Globus pallidus (tissue), 1 donor: ENCODE measurements at places on chromosomes 4 and X.

DNA sequence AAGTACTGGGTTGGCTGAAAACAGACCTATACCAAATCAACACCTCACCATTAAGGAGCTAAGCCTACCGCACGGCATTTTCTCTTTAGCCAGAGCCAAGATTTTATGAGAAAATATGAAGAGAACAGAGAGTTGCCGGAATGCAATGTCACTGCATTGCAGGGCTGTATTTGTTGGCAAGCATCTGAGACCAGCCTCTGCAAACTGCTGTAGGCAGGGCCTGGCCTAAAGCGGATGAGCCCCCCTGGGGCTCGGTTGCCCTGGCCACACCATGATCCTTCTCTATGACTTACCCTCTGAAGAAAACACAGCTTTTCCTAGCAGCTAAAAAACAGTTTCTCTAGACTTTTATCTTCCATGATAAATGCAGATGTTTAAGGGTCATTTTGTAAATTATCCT is 120.5 kb upstream of the SORBS2 start:
- no peak for DNase-seq

DNA sequence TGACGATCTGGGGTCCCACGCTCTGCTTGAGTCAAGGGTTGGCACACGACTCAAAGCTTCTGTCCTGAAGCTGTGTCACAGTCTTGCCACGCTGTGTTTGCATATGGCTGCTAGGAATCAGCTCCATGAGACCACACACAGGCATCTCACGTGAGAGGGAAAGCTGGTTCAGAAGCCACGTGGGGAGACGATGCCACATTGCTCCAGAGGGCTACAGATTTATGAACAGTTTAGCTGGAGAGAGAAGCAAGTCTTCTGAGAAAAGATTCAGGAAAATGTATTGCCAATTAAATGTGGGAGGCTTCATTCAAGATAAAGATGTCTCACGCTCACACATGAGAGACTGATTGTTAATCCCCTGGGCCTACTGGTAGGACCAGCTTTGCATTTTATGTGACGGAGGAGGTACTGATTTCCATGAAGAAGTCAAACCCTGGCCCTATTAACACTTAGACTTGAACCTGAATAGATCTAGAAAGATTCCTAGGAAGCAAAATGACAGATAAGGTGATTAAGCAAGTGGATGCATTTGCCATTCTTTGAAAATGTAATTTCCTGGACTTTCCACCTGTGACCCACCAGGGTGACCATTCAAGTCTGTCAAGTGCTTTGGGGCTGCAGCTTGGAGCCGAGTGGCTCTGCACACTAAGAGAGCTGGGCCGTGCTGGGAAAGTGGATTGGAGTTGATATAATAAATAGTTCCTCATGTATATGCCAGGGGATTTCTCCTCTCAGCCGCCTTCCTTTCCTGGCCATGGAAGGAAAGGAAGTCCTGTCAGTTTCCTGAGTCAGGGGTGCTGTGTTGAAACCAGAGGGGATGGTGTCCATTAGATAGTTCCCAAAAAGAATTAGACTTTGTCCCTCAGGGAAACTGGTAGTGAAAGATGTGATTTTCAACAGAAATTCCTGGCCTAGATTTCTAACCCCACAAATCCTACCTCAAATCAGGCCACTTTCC is 29.0 kb downstream of the ENPP6 start:
- DNase-seq, result no peak

DNA sequence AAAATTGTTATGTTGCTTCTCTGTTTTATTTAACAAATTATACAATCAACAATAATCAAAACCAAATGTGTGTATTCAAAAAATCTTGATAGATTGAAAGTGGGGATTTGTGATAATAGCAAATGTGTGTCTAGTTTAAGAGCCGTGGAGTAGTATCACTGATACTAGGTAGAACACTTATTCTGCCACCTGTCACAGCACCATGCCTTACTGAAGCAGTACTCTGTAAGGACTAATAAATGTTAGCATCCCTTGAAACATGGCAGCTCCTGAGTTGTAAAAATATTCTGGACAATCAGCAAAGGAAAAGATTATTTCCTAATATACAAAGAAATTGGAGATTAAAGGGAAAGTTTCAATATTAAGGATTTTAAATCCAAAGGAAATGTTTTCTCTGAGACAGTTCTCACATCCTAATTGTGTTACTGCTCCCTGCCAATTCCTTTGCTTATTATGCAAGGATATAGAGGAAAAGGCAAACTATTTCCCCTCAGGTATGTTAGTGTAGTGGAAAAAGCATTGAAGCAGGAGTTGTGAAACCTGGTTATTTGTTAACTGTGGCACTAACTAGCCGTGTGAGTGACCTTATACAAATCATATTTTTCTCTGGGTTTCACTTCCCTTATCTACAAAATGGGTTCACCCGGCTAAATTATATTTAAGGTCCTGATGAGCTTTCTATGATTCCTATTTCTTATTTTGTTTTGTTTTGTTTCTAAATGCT is 303.1 kb downstream of the ARHGAP24 start:
- no peak for DNase-seq

DNA sequence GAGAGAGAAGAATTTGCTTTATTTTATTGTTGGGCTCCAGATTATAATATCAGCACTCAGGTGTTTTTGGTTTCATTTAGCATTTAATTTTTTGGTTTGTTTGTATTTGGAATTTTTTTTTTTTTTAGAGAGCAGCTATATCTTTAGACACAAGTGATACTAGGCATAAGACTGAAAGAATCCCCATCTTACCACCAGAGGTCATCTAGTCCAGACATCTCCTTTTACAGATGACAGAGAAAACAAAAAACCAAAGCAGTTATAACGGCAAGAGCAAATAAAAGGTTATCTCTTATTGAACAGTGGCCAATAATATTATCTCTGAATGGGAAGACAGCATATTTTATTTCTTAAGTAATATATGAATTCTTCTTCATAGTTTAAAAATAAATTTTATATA is 22.8 kb downstream of the USP38 start:
- DNase-seq, result peak; percentile 62

- DNase-seq, result no peak
These were observed 42.7 kb upstream of the MGST2 start for GRCh38 chr4:139622901-139623381.

- DNase-seq, result no peak
These were observed 156.5 kb upstream of the ATP6AP2 start for GRCh38 chrX:40424259-40424658.

DNA sequence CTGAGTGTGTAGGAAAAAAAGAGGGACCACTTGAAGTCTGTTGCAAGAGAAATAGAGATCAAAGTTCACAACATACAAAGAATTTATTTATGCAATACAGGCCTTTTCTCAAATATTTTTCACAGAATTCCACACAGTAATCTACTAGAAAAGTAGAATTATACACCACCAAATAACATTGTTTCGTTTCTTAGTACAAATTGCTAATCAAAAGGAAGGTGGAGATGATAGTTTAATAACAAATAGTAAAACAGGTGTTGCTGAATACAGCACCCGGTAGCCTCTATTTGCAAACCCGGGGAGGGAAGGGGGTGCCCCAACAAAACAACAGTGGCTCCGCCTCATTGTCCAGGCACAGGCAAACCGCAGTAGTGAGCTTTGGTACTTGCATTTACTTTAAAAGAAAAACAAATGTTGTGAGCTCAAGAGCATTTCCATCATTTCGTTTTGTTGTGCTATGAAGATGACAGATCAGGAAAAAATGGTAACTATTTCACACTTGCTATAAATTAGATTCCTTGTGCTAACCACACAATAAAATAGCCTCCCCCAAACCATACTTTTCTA is 186.4 kb downstream of the DCLK2 start:
- DNase-seq, result no peak

GRCh38 chr4:115365185-115365584 is 251.8 kb upstream of the NDST4 start:
- DNase-seq, result no peak

GRCh38 chr4:139014371-139015268 is 961 bp upstream of the NOCT start:
- DNase-seq, result no peak

DNA sequence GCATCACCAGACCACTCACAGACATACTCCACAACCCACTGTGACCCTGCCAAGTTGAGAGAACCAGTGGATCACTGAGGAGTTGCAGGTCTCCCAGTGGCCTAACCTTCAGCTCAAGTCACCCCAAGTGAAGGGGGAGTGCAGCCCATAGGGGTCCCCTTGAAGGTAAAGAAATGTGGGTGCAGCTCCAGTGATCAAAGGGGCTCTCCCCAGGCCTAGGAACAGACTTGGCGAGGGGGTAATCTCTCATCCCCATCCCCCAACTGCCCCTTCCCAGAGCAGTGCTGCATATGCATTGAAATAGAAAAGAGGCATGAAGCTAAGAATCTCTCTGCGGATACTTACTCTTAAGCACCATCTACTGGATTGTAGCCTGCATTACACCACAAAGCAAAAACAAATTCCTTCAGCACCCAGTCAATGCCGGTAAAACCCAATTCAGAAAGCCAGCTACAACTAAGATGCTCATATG is 27.0 kb downstream of the MAGEE1 start:
- peak; percentile 14 for DNase-seq

GRCh38 chr4:140150636-140150885 is 3.4 kb downstream of the MAML3 start:
- no peak for DNase-seq

GRCh38 chrX:3659761-3660160 is 53.7 kb downstream of the PRKX start:
- no peak for DNase-seq

DNA sequence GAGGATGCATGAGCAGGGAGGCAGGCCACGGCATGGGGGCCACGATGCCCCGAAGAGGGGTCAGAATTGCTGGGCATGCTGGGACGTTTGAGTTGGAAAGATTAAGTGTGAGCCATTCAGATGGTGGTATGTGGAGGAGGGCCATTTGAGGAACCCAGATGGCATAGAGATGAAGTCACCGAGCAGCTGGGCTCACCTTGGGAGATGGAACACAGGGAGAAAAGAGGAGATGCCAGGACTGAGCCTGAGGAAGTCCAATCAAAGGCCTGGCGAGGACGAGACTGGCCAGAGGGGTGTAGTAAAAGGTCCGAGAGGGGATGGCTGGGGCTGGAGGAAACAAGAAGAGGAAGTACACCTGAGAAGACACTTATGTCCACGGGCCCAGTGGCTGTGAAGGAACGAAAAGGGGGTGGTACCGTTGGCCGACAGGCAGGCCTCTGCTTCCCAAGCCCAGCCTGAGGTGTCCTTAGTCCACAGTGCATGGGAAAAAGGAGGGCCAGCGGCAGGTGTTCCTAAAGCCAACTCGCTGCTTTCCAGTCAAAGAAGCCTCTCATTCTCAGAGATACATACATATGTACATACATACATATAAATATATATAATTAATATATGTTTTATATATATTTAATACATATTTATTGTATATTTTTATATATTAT is 54.6 kb upstream of the CLCN4 start:
- no peak for DNase-seq

DNA sequence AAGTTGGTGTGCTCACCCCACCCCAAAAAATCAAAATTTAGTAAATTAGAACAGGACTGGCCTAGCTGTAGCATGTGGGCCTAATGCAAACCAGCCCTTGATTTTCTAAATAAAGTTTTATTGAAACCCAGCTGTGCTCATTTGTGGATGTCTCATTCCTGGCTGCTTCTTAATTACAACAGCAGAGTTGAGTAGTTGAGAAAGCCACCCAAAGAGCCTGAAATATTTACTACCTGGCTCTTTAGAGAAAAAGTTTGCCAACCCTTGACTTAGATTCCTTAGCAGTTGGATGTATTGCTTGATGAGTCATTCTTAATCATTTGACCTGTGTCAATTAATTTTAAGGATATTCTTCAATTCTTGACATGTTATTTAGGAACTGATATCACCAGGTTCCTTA is 168.3 kb upstream of the PUDP start:
- no peak for DNase-seq

GRCh38 chr4:113745711-113746110 is 15.8 kb downstream of the CAMK2D start:
- DNase-seq, result no peak
